Effector CD4-positive, alpha-beta T cell (primary cell): ENCODE measurements at places on chromosomes 16 and 17.

GRCh38 chr16:74252329-74252728 lies 44.3 kb upstream of the PSMD7 start:
- no peak for DNase-seq

DNA sequence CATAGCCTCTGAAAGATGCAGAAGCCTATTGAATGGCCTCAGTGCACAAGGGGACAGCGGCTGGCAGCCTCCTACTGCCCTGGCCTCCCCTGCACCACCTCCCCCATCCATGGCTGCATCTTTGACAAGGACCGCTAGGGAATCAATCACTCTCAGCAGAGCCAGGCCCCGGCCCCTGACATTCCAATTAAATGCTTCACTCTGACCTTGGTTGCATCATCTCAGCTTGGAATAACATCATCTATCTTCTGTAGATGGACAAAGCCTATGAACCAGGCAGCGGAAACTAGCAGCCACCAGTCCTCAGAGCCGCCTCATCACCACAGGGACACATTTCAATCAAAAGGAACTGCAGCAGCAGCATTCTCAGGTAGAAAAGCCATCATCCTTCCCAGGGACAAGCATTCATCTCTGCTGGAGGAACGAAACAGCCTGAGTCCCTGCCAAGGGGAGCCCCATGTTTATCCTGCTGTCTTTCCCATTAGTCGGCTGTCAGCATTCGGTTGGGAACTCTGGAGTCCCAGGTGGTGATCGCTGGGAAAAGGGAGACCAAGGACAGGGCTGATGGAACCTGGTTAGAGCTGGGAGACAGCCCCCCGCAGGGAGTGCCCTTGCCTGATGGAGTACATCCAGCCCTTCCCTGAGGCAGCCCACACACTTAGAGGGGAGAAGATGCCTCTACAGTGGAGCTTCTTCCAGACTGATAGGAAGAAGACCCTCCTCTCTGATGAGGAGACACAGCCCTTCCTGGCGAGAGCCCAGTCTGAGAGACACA lies 11.5 kb upstream of the TMEM132E start:
- DNase-seq, result no peak

GRCh38 chr17:46010597-46011186 lies 11.6 kb downstream of the STH start:
- DNase-seq, result no peak

DNA sequence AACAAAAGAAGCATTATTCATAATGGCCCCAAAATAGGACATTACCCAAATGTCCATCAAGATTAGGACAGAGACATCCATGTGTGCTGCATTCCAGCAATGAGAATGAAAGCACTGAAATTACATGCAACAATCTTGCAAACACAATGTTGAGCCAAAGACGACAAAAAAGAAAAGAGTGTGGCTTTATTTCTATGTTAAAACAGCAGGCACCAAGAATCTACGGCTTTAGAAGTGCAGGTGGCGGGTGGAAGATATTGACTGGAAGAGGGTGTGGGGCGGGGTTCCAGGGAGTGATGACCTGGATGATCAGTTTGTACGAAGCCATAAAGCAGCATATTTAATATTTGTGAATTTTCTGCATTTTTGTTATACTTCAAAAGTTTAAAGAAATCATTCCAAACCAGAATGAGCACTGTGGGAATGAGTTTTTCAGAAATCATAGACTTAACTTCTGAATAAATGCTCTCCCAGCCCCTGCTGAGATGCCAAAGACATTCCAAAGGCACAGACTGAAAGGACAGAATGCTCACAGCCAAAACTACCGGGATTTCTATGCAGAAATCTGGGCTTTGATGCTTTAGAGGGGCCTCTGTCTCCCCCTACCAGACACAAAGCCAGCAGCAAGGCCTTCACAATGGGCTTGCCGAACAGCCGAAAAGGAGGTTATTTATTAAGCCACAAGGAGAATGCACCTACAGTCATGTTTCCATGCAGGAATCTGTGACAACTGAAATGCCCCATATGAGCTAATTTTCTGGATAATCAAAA lies 361.6 kb downstream of the GRIN2A start:
- DNase-seq, result no peak

DNA sequence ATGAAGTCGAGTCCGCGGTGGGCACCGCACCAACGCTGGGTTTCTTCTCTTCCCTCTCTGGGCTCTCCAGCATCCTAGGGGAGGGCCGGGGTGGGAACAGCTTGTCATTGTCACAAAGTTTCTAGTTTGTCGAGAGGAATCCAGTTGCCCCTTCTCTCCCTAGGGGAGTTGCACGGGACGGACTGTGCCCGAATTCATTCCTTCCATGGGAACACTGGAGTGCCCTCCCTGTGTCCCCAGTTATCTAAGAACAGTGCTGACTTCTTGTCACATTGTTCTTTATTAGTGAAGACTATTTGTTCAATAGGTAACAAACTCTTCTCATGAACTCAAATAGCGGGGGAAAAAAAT lies 1.2 kb downstream of the KLHL36 start:
- DNase-seq, result no peak

- DNase-seq, result no peak
Measured at GRCh38 chr16:5551909-5552308, 454.3 kb upstream of the EEF2KMT start.

GRCh38 chr16:51390877-51391276 lies 239.8 kb upstream of the SALL1 start:
- DNase-seq, result no peak

GRCh38 chr16:82152196-82152595 lies 17.8 kb downstream of the MPHOSPH6 start:
- no peak for DNase-seq

DNA sequence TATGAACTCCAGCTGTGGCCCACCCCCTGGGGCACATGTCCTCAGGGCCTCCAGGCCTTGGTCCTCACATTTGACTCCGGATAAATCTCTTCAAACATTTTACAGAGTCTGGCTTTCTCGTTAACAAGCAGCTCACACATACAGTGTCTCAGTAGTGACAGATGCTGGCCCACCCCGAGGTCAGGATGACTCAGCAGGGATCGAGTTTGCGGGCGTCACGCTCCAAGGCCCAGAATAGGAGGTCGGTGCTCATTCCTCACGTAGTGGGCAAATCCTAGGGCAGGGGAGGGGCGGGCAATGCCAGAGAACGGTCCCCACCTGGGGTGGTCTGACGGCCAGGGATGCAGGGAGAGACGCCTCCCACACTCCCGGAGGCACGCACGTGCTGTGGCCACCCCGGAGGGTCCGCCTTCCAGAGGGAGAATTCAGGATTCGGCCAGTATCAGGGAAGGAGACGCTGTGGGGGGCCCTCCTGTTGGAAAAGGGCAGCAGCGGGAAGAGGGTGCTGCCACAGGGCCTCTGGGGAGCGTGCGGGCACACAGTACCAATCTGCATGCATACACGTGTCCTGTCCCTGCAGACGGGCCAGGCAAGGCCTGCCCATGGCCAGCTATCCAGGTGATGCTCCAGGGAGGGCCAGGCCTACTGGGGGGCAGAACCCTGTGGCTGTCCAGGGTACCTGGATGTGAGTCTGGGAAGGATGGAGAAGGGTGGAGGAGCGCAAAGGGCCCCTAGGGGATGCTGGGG lies 8.6 kb downstream of the SLC7A5 start:
- no peak for DNase-seq

- no peak for DNase-seq
Measured at GRCh38 chr17:45101546-45101882, 30.8 kb downstream of the PLCD3 start.

GRCh38 chr17:8046929-8047768 lies 8.3 kb downstream of the ALOX15B start:
- no peak for DNase-seq

DNA sequence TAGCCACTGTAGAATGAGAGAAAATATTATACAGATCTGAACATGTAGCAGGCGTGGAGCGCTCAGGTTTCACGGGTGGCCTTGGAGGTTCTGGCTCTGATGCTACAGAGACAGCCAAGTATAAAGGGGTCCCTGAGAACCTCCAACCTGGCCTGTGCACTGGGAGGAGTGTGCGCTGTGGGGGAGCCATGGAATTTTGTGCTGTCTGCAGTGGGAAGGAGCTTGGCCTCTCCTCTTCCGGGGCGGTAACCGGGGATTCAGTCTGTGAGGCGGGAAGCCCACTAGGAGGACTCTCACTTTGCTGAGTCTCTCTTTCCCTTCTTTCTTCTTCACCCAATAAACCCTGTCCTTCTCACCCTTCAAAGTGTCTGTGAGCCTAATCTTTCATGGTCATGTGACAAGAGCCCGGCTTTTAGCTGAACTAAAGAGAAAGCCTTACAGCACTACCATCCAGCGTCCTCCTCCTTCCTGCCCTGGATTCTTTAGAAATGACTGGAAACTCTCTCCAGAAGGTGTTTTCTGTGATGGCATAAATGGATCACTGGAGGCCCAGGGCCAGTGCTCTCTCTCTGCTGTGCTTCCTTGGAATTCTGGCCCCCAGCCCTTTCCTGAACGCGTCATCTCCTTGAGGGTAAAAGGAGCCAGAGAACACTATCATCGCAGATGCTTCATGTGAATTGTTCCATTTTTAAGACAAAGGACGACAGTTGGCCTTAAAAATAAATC lies 232.1 kb upstream of the CACNG5 start:
- no peak for DNase-seq

- no peak for DNase-seq
Measured at GRCh38 chr17:17358060-17358751, 55.0 kb downstream of the NT5M start.

DNA sequence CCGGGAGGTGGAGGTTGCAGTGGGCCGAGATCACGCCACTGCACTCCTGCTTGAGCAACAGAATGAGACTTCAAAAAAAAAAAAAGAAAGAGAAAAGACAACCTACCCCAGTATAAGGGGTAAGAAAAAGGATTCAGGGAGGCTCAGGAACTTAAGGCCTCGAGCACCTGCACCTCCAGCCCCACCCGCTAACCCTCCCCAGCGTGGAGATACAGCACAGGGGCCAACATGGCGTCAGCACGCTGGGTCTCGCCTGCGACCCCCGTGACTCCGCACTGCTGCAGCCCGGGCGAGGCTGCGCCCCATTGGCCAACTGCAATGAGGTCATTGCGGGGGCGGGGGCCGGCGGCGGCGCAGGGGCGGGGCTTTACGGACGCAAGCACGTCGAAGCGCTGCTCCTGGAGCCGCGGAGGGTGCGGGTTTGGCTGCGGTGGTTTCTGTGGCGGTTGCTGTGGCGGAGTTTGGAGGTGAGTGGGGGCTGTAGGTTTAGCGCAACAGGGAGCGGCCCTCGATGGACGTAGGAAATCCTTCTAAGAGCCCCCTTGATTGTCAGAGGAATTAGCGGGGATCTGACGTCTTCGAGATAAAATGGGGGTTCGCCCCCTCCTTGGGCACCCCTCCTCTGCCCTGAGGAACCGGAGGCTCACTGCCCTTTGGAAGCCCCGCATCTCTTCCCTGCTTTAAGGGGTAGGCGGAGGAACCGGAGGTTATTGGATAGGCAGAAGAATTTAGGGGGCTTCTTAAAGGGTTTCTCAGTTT lies at the start of gene ATP6V0A1:
ATP6V0A1 (plus strand) TSS at position 382 of the 759 bp plus-strand sequence. CDS start 2,017 bp downstream, outside the sequence.
- peak; percentile 76 for DNase-seq

DNA sequence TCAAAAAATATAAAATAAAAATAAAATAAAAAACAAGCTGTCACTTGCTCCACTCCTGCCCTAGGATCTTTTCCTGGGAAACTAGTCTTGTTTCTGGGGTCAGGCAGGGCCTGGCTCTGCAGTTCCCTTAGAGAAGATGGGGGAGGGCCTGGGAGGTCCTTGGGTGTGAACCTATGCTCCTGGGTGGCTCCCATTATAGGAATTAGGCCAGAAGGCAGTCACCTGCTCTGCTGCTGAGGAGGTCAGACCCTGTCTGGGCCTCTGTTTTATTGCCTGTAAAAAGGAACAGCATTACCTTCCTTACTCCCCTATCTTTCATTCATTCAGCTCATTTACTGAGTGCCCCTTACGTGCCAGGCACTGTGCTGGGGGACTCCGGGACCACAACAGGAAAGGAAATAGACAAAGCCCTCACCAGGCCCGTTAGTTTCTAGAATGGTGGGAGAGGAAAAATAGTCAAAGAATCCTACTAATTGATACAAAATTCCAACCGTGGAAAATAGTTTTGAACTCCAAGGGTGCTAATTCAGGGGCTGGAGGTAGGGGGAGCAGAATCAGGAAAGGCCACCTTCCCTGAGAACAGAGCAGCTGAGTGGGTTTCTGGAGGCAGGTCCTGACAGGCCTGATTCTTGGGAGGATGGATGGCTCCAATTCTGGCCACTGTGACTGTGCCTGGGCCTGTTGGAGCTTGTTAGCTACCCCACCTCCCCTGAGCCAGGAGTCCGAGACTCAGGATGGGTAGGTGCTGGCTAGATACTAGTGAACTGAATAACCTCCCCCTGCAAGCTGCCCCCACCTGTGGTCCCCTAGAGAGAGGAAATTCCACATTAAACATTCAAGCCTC lies 1.3 kb upstream of the SLC46A1 start:
- no peak for DNase-seq

DNA sequence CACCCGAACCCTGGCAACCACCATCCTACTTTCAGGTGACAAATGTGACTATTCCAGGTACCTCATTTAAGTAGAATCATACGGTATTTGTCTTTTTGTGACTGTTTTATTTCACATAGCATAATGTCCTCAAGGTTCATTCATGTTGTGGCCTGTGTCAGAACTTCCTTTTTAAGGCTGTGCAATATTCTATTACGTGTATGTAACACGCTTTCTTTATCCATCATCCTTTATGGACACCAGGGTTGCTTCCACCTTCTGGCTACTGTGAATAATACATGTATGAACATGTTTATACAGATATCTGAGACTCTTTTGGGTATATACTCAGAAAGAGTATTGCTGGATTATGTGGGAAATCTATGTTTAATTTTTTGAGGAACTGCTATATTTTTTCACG lies 28.7 kb upstream of the RSL1D1 start:
- DNase-seq, result no peak

- no peak for DNase-seq
Measured at GRCh38 chr17:6356562-6356961, 78.4 kb downstream of the AIPL1 start.

DNA sequence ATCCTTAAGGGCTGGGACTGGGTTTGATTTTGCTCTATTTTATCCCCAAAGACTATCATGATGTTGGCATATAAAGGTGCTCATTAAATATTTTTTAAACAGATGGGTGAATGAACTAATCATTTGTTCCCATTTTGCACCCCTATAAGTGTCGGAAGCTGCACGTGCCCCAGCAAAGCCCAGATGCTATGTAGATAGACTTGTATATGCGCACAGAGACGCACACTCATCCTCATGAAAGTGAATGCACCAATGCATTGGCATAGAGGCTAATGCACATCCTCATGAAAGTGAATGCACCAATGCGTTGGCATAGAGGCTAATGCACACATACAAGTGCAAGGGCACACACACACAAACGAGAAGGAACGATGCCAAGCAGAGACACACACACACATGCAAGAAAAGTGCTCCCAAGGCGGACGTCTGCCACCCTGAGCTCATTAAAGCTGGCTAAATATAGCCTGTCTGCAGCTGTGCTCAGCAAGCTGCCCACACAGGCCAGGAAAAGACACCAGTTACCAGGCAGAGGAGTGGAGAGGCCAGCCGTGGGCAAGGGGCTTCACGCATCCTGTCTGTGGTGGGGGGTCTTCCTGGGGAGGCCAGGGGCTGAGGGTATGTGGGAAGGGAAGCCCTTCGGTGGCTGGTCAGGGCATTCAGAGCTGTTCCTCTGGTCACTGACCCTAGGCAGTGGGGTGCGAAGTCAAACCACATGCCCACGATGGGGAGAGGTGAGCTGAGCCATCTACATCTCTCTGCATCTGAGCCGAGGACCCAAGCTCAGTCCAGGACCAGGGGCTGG lies 52.6 kb downstream of the PIMREG start:
- DNase-seq, result no peak
